ENCODE measurements at places on chromosomes 11 and 22.

- no peak for DNase-seq
Measured at GRCh38 chr11:70477609-70478008, 79.3 kb downstream of the CTTN start.

GRCh38 chr11:61168042-61168688 is 6.9 kb upstream of the VPS37C start:
- no peak for DNase-seq

GRCh38 chr11:102499151-102499550 is 31.4 kb downstream of the MMP7 start:
- no peak for DNase-seq

GRCh38 chr11:108388576-108388975 is 78.8 kb downstream of the C11orf65 start:
- no peak for DNase-seq

- no peak for DNase-seq
Measured at GRCh38 chr11:122758339-122758738, 80.0 kb upstream of the CRTAM start.
